Mesothelial cell of epicardium (in vitro differentiated cells): ENCODE measurements at places on chromosomes 13 and 19. TPM values are rescaled to one million over a fixed set of nuclear protein-coding genes. Genes with fewer than 3 reads are reported as not detected.

- no peak for DNase-seq
Observed at GRCh38 chr19:43623889-43624670, 4.7 kb upstream of the ZNF428 start.

DNA sequence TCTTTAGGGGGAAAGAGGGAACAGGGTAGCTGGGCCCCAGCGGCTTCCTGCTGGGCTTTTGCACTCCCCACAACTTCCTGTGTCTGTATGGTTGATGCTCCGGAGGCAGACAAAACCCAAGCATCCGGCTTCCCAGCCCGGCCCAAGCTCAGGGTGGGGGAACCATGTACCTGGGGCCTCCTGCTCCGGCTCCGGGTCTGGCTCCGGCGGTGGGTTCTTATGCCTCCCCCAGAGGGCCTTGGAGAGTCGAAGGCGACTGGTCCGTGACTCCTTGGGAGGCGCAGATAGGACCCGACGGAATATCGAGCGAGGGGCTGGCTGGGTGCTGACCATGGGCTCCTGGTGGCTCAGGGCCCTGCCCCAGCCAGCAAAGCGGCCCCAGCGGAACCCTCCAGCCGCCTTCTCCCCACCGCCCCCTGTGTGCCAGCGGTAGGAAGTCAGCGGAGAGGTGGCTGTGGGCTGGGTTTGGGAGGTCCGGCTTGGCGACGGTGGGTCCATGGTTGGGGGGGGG, 428 bp downstream of the RASAL3 start:
- no peak for DNase-seq

DNA sequence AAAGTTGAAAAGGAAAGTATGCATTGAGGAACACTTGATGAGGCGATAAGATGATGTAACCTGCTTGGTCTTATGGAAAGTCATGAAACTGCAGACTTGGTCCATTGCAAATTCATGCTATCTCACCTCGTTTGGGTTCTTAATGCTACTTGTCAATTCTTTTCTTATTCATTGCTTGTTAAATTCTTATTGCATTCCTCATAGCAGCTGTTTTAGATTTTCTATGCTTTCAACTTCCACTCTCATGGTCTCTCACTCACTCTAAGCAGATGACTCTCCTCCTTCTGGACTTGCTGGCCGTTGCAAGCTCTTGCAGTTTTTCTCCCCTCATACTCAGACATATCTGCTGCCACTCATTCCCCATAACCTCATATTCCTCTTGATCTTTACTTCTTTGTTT, 67.8 kb upstream of the CSNK1A1L start:
- DNase-seq = no peak

- DNase-seq = no peak
Observed at GRCh38 chr19:2012941-2013682, 2.4 kb downstream of the BTBD2 start.

Gene ATP12A
- 0.80 to 1.3 TPM (median 1.1 TPM) in 3 replicates for total RNA-seq
